ENCODE measurements at places on chromosomes 7 and 10.

- no peak for DNase-seq
Measured at GRCh38 chr10:8677642-8678041, 623.2 kb downstream of the GATA3 start.

GRCh38 chr10:123153486-123154091 lies 613 bp upstream of the BUB3 start:
- DNase-seq = no peak

GRCh38 chr7:41886901-41887311 lies 184.0 kb upstream of the INHBA start:
- DNase-seq = no peak

DNA sequence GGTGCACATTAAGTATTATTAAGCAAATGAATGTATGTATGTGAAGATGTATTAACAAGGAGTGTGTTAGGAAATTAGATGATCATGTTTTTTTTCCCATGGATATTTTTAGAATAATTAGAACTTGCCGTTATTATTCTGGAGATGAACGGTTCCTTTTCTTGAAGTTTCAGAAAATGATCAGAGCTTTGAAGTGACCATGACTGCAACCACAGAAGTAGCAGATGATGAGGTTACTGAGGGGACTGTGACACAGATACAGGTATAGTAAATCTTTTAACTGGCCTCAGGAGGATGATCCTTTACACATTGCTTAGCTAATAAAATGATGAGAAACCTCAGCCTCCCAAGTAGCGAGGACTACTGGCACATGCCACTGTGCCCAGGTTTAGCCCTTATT lies 18.6 kb downstream of the DMTF1 start:
- no peak for DNase-seq

DNA sequence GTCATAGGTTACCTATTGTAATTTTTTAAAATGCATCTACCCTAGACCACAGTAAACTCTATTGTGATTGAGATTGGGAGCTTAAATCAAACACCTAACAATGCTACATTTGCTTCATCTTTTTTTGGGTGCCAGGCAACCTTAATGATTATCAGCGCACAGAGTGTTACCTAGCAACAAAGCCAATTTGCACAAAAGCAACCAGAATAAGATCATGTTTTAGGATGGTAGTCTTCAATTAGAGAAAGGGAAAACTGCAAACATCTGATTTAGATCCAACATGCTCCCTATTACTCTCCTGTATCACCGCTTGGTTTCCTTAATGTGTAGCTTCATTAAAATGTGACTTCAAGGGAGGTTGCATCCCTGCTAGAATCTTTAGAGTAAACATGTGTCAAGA lies 226.9 kb downstream of the ABCA13 start:
- no peak for DNase-seq

GRCh38 chr7:48424731-48425130 lies 253.5 kb downstream of the ABCA13 start:
- no peak for DNase-seq

DNA sequence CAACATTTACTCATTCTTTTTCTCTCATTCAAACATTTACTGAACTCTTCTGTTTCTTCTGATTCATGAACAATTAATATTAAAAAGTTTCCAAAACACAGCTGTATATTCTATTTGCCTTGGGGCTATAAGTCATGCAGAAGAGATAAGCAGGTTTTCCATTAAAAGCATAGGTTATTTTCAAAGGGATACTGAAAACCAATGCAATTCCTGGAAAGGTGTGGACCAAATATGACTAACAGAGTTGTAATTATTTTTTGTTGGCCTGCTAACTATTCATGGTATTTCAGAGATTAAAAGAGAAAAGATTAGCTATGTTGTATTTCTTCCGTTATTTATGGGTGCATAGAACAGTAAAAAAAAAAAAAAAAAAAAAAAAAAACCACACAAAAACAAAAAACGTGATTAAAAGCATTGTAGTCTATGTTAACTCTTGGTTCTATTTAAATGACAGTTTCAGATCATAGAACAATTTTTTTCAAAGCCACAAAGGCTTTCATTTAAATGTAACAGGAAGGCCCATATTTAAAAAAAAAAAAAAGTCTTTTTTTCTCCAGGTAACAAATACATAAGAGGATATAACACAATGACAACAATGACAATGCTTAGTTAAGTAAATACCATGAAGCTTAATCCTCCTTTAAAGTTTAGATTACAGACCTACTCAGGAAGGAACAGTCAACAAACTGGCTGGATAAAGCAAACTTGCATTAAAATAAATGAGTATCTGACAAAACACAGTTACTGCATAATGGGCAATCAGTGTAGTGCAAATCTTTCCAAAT lies 1042.9 kb downstream of the GATA3 start:
- no peak for DNase-seq

- no peak for DNase-seq
Measured at GRCh38 chr10:69629519-69629896, 539 bp upstream of the FAM241B start.

DNA sequence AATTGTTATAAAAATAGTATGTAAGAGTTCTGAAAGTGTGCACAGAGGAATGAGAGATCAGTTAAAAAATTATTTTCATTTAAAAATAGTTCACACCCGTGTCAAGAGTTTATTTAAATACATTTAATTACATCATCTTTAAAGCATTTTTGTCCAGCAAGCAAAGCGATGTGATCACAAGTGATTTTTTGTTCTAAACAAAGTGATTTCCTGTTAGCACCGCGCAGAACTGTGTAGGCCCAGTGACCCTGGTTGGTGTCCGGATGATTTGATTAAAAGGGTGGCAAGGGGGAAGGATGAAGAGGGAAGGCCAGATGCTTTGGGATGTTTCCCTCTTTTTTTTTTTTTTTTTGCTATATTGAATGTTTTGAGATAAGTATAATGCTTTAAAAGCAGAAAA lies 227.8 kb upstream of the PITRM1 start:
- DNase-seq = no peak

DNA sequence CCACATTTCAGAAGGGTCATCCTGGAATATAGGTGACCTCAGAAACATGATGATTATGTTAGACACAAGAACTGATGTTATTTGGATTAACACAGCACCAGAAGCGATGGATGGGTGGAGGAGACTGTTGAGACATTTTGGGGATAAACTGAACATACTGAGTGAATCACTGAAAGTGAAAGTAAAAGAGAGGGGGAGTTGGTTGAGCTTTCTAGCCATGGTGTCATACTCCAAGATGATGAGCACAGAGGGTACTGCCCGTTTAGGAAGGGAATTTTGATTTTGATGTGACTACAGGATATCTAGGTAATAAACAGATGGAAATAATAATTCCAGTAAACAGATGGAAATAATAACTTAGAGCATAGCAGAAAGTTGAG lies 248.0 kb upstream of the NPY start:
- DNase-seq = no peak

GRCh38 chr7:46871516-46871915 lies 710.4 kb downstream of the TNS3 start:
- no peak for DNase-seq

DNA sequence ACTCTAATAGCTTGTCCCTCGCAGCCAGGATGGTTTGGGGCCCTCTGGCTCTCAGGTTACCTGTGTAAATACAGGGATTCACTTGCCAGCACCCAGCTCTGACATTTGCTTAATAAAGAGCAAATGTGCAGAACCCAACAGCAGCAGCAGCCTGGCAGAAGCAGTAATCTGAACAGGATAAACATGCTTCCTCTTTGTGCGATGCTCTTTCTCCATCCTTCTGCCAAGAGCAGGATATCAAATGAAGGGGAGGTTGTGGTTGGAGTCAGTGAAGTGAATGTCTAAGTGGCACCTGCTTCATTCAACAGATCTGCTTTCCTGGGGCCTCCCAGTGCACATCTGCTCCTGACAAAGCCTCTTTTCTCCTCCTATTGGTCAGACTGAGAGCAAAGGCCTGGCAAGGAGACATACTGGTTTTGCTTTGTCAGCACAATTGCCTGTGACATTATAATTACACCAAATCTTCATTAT lies 130.3 kb downstream of the NRF1 start:
- DNase-seq = no peak

DNA sequence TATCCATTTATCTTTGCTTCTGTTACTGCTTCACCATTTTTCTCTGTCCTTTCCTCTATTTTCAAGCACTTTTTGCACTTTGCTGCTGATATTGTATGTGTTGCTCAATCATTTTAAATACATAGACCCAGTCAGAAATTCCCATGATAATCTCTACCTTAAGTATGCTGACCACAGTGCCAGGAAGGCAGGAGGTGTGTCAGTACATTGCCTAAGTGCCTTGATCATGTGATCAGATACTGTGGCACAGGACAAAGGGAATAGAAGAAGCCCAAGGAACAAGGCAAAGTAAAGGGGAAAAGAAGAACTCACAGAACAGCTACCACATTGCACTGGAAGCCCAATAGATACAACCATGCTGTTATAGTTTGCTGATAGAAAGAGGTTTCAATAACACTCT lies 53.7 kb upstream of the CD36 start:
- no peak for DNase-seq

- no peak for DNase-seq
Measured at GRCh38 chr7:22726907-22727713, at the start of gene IL6. IL6 (plus strand) TSS chr7:22727200; CDS start chr7:22727263, 63 bp downstream.

- DNase-seq = no peak
Measured at GRCh38 chr7:19118636-19119371, 1.4 kb upstream of the TWIST1 start.

DNA sequence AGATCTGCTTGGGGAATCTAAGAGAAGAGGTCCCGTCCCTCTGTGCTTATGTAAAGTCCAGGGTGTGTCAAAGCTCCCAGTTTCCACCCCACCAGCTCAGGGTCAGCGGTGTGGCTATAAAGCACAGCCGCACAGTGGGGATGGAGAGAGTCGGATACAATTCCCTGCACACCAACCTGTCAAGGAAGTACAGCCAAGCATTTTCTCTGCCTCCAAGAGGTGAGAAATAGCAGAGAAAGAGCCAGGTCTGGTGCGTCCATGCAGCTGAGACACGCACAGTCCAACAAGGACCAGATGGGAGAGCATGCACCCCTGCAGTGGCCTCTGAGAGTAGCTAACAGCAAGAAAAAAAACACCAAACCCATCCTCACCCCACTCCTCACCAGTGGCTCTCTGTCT lies 61.3 kb upstream of the WAC start:
- no peak for DNase-seq

DNA sequence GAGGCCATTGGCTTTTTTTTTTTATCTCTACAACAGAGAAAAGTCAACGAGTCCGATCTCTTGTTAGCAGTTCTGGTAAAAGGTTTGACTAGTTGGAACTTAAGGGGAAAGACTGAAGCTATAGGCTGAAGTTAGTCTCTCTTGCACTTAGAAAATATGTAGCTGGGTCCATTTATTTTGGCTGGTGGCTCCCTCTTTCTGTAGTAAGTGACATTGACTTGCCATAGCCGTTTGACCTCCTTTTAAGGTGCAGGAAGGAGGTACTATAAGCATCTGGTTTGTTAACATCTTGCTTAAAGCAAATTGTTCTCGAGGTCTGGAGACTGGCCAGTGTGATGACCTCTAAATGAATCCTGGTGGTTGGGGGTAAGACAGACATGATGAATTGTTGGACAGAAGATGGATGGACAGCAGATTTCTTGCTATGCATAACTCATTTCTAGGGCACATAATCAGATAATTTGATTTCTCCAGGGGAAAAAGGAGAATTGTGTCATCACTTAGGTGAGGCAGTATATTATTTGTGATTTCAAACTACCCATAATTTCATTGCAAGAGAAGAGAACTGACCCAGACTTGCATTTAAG lies 356.3 kb upstream of the GALNT17 start:
- no peak for DNase-seq

GRCh38 chr10:2914741-2915140 lies 152.6 kb upstream of the PFKP start:
- no peak for DNase-seq

DNA sequence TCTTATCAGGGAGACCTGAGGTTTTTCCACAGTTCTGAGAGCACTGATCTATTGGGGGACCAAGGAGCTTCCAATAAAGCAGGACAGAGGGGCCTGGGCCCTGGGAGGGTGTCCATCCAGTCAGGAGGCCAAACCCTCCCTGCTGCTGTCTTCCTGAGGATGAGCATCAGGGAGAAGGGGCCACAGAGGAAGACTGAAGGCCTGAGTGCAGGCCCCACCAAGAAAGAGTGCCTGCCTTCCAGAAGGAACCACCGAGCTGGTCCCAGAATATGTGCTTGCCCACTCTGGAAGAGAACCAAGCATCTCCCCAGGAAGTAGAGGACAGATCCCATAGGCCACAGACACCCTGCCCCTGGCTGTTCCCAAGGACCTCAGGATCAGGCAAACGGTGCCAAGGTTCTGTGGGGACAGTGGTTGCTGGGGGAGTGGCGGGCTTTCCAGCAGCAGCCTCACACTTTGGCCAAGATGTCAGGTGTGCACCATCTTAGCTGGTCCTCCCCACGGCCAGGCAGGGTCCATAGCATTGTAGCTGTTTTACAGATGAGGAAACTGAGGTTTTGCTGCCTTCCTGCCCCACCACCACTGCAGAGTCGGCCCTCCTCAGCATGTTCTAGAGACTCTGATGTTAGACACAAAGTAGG lies 199.4 kb downstream of the GRID1 start:
- DNase-seq = no peak

DNA sequence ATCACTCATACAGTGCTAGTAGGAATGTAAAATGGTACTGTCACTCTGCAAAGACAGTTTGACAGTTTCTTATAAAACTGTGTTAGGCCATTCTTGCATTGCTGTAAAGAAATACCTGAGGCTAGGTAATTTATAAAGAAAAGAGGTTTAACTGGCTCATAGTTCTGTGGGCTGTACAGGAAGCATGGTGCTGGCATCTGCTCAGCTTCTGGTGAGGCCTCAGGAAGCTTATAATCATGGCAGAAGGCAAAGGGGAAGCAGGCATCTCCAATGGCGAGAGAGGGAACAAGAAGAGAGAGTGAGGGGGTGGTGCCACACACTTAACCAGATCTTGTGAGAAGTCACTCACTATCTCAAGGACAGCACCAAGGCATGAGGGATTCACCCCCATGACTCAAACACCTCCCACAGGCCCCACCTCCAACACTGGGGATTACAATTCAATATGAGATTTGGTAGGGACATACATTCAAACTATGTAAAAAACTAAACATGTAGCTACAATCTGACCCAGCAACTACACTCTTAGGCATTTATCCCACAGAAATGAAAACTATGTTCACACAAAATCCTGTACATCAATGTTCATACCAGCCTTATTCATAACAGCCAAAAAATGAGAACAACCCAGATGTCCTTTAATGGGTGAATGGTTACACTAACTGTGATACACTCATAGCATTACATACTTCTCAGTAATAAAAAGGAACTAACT lies 5.0 kb downstream of the ALDH18A1 start:
- DNase-seq = no peak

- DNase-seq = no peak
Measured at GRCh38 chr7:148344406-148344805, 246.2 kb upstream of the C7orf33 start.

- no peak for DNase-seq
Measured at GRCh38 chr10:78784546-78784945, 284.2 kb upstream of the ZMIZ1 start.

Measured in effector memory CD8-positive, alpha-beta T cell (primary cell).